ENCODE measurements at places on chromosomes 16 and 17.

DNA sequence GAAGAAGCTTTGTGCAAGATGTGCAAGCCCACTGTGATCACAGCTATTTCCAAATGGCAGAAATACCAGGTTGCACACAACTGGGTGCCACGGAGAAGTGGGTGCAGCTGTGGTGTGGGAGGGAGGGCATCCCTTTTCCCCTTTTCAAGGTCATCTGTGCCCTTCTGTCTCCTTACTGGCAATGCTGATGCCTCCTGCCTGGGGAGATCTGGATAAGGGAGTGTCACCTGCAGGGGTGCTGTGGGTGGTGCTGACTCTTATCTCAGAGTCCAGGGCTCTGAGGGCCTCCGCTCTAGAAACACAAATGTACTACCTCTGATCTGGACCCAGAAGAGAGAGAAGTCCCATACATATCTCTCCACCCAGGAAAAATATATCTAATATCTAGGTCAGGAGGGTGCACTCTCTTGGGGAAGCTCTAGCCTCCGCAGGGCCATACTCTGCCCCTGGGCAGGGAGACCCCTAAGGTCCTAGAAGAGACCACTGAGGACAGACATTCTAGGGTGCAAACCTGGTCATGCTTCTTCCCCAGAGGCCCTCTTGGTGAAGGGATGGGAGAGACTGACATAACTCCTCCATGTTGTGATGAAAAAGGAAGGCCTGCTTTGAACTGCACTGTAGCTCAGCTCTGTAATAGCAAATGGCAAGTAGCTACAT, 18.5 kb downstream of the NPRL3 start:
- DNase-seq: no peak

- no peak for DNase-seq
Observed at GRCh38 chr17:77314601-77315000, 173.8 kb downstream of the SEC14L1 start.

- no peak for DNase-seq
Observed at GRCh38 chr16:11726008-11726407, 16.6 kb downstream of the TXNDC11 start.

- DNase-seq: no peak
Observed at GRCh38 chr16:75027520-75028300, 28.9 kb downstream of the ZNRF1 start.

- DNase-seq: no peak
Observed at GRCh38 chr16:66107661-66108060, 258.8 kb upstream of the CDH5 start.

DNA sequence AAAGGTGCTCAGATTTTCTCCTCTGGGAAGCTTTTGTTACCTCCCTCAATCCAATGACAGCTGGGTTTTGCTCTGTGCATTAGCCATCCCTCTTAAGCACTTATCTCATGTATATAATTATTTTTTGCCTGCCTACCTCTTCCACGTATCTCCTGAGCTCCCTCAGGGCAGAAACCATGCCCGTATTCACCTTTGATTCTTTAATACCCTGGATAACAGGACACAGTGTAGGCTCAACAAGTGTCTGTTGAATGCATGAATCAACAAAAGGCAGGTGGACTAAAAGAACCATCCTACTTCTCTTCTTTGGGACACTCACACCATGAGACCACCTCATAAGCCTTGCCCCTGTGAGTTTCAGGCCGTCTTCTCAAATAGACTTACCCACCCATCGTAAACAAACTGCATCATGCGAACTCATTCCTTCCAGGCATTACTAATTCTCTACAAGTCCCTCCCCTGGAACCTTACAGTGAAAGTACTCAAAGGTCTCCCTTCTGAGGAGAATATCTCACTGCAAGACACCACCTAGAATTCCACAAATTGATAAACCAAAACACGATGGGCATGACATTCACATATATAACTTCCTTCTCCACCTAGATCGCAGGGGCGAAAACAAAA, 3.2 kb downstream of the ARHGAP17 start:
- no peak for DNase-seq

GRCh38 chr17:50151937-50152547, 1.6 kb upstream of the PPP1R9B start:
- DNase-seq: no peak

- no peak for DNase-seq
Observed at GRCh38 chr17:52024300-52024870, 134.1 kb downstream of the CA10 start.

DNA sequence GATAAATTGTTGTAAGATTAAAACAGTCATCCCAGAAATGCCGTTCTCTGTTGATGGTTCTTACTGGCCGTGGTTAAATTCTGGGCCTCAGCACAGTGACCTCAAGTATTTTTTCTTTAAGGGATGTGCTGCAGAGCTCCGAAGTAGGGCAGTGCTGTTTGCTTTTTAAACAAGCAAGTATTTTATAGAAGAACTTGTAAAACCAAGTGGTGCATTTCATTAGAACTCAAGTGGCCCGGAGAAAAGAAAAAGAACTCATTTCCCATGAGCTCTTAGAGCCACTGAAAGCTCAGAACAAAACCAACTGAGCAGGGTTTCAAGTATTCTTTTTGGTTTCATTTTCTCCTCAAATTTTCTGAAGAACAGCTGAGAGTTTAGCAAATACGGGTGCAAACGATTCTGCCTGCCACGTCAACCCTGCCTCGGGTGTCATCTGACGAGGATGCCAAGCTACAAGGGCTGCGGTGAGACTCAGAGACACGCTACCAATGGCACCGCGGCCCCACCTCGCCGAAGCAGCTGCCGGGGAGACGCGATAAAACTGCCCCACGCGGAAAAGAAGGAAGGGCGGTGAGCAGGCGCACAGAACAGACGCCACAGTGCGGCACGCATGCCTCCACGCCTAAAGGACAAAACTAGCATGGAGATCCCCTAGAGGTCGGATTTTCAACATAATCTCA, 6.3 kb downstream of the LMF1 start:
- no peak for DNase-seq

GRCh38 chr16:85648805-85649204, 35.7 kb downstream of the GSE1 start:
- no peak for DNase-seq

GRCh38 chr16:51157698-51158097, 6.6 kb upstream of the SALL1 start:
- no peak for DNase-seq

- peak; percentile 55 for DNase-seq
Observed at GRCh38 chr17:39200070-39200879, at the start of gene RPL19. RPL19 (plus strand) TSS chr17:39200283; CDS start chr17:39200345, 62 bp downstream.

- DNase-seq: no peak
Observed at GRCh38 chr17:35715416-35715815, 16.0 kb upstream of the RASL10B start.

DNA sequence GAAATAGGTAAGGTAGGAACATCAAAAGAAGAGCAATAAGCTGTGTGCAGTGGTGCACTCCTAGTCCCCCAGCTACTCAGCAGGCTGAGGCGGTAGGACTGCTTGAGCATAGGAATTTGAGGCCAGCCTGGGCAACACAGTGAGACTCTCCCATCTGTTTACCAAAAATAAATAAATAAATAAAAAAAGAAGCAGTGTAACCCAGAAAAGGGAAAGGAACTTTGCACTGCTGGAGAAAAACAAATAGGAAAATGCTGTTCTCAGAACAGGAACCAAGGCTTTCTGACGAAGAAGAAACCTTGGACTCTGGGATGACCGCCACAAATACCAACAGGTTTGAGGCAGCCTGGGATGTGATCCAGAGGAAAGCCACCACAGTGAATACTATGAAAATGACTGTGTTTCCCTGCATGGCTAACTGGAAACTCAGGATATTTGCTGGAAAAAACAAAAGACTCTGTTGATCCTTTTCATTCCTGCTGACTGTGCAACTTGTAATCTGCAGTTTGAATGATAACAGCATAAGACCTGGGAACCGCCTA, 41.2 kb downstream of the TTC19 start:
- no peak for DNase-seq

GRCh38 chr16:84618581-84619460, 943 bp upstream of the COTL1 start:
- DNase-seq: no peak

DNA sequence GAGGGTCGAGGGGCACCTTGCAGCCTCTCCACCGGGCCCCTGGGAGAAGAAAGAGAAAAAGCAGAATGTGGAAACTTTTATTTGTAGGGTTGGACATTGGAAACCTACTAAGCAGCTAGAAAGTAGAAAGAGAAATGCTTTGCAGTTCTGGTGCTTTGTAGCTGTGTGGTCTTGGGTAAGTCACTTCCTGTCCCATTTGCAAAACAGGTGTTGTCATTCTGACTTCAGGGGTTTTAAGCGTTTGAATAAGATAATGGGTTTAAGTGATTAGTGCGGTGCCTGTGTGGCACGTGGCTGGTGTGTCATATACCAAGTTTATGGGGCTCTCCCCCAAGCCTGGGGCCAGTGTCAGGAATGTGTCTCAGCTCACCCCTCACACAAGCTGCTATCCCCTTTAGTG, 1.6 kb downstream of the CA4 start:
- DNase-seq: no peak

Data from activated CD8-positive, alpha-beta memory T cell treated with anti-CD3 and anti-CD28 coated beads for 1 hour (primary cell).